ENCODE measurements at places on chromosomes 3 and 15.

DNA sequence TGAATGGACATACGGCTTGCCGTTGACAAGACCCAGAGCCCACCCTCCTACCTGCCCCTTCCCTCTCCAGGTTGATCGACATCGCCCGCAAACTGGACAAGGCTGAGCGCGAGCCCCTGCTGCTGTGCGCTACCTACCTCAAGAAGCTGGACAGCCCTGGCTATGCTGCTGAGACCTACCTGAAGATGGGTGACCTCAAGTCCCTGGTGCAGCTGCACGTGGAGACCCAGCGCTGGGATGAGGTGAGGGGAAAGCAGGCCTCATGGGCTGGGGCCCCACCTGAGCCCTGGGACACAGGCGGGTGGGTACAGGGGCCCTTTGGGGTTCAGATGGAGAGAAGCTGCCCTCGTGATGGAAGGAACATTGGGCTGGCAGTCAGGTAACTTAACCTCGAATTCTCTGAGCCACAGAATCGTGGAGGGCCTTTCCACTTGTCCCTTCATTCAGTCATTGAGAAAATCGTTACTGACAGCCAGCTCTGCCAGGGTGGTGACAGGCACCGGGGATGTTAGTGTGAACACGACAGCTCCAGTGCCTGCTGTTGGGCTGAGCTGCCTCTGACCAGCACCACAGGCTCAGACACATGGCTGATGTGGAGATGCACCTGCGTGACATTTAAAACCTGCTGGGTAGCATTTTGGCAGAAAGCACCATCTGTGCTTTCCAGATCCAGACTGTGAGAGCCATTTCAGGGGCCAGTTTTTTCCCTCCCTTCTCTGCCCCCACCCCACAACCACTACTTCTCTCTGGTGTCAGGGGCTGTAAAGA lies 25.6 kb upstream of the RHO start:
- DNase-seq: no peak

DNA sequence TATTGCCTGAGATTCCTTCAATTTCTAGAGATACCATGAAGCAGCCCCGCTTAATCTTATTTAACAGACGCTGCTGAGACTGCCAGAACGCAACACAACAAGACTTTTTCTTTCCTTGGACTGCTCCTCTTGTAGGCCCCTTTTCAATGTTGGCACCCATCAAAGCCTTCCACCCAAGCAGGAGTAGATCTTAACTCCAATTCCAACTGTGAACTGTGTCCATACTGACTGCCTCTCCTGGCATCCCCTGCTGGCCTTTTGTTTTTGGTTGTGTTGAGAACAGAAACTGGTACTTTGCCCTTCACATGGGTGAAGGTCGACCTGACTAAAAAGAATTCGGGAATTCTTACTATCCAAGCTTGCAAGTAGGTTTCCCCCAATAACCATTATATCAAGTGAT lies 50.2 kb downstream of the TRIM71 start:
- no peak for DNase-seq

DNA sequence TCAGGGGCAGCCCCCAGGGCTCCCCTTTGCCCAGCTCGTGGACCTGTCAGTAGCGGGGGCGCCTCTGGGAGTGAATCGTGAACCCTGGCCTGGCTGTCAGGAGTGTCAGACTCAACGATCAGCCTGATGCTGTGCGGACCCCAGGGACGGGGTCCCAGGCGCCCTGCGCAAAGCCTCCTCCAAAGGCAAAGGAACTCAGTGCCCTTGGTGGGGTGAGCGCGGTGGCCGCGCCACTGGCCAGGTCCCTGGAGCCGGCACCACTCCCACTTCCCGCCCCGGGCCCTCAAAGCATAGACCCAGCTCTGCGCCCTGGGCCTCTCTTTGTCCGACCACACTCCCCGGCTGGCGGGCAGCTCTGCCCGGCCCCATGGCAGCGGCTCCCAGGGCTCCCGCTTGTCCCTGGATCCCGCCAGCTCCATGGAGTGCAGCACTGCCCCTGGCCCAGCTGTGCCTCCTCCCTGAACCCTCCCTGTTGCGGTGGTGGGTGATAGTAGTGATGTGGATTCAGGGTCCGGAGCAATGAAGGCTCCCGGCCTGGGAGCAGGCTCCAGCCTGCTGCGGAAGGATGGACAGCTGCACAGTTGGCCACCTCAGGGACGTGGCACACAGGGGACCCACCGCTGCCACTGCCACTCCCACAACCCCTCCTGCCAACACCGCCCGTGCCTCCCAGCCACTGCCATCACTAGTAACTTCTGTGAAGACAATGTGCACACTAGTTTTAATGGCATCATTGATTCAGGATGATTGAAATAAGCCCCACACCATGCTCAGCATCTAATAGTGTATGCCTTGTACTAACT lies 263.8 kb downstream of the ZBBX start:
- no peak for DNase-seq

GRCh38 chr15:59185725-59186124 lies 20.9 kb upstream of the LDHAL6B start:
- no peak for DNase-seq

DNA sequence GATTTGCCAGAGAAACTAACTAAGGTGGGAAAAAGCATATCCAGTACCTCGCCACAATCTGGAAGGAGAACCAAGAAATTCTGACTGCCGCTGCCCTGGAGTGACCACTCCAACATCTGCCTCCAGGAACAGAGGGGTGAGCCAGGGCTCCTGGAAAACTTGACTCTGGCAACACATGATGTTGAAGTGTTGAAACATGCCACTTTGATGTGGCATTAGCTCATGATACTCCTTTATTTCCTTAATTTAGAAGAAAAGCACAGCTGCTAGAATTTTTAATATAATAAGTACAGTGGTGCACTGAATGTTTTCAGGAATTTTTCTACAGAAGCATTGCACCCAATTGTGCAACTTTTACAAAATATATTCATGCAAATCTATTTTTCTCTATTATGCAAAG lies 109.9 kb upstream of the BCL6 start:
- DNase-seq: no peak

DNA sequence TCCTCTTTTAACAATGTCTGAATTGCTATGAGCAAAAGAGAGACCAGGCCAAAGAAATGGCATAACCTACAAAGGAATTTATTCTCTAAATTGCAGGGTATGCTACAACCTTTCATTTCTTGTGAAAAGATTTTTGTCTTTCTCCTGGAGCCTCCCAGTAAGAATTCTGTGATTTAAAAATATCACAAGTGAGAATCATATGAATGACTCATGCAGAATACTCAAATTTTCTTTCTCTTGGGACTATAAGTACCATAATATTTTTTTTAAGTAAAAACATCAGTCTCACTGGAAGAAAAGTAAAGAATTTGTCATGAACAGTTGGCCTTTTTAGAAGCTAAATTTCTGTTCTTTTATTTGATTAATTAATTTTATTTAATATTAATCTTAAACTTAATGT lies 26.3 kb downstream of the SYNPR start:
- no peak for DNase-seq

- no peak for DNase-seq
Observed at GRCh38 chr3:106466881-106467280, 598.1 kb upstream of the CBLB start.

GRCh38 chr3:139597947-139598346 lies 58.4 kb upstream of the RBP1 start:
- DNase-seq: no peak

DNA sequence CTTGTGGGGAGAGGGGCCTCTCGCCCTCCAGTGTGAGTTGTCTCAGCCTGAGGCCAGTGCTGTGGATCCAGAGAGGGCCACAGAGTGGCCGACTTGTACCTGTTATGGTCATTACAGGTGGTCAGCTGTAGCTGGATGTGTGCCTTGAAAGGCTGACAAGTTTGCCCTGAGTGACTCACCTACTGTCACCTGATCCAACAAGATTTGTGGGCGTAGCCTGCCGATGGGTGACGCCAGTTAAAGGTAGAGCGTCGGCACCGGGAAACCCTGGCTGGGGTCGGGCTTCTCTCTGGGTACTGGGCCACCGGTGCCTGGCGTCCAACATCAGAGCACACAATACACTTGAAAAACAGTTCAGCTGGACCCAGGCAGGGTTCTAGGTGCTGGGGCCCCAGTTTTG lies 2.8 kb upstream of the ISG20 start:
- DNase-seq: no peak

Data from astrocyte of the spinal cord (primary cell).